ENCODE measurements at places on chromosomes 2 and 18.

DNA sequence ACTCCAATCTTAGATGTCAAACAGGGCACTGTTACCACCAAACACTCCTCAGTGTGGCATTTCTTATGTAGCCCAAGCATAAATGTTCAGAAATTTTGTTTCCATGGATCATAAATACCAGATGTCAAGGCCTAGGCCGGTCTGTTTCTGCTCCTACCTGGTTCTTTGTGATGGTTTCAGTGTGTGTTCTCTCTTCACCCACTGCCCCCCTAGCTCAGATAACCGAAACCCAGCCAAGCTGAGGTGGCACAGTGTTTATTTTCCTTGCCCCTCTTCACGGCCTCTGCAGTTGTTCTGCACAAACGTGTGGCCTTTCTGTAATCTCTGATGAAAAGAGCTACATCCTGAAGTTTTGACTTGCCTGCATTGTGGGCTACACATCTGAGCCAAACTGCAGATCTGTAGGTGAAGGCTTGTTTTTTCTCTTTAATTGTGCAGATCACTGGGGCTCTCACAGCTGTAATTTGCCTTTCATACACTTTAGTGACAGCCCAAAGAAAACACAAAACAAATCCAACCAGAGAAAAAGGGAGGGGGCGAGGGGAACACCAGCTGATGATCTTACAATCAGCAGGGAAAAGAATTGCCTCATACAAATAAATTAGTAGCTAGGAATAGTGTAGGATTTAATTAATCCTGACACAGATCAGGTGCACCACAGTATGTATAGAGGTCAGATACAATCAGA lies 99.1 kb downstream of the NRP2 start:
- DNase-seq: no peak

DNA sequence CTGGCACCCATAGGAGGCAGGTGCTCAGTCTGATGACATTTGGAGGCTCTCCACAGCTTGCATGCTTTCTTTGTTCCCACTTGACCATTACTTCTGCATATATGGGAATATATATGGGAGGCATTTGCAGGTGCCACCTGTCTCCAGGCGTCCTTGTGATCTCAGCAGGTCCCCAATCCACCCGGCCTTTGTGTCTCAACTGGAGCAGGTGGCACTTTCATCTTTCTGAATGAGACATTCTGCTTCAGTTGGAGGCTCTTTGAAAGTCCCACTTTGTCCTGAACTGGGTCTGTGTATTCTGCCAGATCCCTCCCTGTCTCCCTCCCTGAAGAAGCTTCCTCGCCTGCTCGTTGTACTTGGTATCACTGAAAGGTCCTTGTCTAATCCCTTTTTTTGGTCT lies 318.1 kb upstream of the EPAS1 start:
- DNase-seq: no peak

DNA sequence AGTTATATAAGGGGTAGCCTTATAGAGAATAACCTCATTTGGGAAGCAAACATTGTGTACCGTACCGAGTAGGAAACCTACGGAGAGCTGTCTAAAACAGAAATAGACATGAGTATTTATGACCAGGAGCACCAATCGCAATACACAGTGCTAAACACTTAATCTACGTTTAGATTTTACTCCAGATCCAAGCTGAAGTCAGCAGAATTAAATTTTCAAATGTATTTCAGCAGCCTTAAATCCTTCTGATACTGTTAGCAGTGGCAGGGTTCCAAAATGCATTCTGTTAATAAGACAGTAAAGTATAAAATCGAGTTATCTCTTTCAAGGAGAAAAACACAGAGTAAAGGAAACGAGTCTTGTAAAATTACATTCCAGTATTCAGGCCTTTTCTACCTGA lies 118.1 kb upstream of the ZNF521 start:
- no peak for DNase-seq

DNA sequence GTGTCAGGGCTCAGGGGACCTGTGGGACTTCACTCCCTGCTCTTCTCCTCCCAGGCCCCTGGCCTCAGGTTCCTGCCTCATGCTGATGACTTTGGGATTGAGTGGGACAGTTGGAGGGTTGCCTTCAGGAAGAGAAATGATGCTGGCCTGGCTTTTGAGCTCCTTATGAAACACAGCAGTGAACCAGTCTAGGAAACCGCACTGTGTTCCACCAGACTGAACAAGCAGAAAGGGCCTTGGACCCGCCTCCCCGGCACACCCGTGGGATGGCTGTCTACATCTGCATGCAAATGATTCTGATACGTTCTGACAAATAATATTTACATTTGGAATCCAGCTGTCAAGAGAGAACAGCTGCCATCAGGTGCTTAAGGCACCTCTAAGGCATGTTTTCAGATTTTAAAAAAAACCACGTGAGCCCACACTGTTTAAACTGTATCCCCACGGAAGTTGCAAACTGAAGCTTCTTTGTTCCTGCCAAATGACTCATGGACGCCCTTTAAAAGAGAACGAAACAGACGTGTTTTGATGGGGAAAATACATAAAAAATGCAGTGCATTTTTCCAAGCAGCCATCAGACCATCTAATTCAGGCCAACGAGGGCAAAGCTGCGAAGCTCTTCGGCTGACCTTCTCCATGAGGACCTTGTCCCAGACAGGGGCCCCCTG lies 27.6 kb upstream of the ASAP2 start:
- no peak for DNase-seq

DNA sequence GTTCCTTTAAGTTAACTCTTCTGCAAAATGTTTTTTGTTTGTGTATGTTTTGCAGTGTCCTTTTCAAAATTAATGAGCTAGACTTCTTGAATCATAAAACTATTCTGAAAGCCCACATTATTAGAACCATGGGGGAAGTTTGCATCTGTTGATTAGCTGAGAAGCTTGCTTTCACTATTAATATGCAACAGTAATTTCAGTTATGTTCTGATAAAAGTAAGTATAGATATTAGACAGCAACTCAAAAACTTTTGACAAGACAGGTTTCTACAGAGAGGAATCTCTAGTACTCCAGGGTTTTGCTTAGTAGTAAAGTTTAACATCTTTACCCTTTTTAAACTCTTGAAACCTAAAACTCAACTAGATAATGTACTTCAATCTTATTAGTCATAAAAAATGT lies 147.8 kb downstream of the UBE2E3 start:
- DNase-seq: no peak

DNA sequence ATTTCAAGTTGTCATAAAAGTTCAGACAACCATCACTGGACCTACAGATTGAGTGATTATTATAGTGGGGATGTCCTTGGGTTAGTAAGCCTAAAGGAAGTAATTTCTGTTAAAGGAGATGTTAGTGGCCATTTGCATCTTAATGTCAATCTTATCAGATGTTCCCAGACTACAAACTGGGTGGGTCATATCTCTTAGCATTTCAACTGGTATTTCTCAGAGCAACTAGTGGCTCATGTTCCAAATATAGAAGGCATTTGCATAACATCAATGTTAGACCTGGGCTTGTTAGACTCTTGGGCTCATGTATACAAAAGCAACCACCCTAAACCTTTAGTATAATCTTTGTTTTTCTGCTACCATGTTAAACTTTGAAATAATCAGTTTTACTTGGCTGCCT lies 17.9 kb downstream of the PLEKHA3 start:
- no peak for DNase-seq

- DNase-seq: no peak
Observed at GRCh38 chr2:237555560-237555959, 10.8 kb upstream of the PRLH start.

GRCh38 chr2:202072226-202072625 lies 829 bp upstream of the KIAA2012 start:
- DNase-seq: no peak

GRCh38 chr2:94997981-94998930 lies 27.3 kb upstream of the MAL start:
- no peak for DNase-seq

GRCh38 chr2:5467178-5467905 lies 224.8 kb upstream of the SOX11 start:
- no peak for DNase-seq

DNA sequence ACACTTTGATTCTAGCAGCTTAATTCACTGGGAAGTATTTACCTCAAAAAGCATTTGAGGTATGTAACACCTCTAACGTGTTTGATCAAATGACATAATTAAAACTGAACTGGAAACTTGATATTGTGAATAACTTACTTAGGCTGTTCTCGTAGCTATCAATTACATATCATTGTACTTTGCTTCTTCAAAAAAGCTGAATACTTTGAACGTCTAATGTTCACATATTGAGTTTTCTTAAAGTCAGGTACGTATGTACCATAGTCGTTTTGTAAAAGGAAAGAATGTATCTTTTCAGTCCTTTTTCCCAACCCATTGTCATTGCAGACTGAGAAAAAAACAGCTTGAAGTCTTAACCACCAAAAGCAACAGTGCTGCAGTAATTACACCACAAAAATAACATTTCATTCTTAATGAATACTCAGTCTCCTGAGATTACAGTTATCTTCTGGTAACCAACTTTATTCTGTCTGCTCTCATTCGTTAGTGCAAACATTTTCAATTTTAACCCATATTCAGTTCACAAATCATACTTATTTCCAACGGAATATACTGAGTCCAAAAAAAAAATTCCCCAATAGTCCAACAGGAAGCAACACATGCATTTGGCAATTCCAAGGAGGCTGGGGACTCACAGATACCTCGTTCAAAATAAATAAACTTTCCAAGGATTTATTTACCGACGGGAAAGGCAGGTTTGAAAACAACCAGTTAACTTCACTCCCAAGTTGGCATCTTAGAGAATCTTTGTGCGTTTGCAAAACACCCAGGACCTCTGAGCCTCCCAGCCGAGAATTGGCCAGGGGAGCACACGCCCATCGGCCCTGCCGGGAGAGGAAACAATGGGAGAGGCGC lies 1.1 kb downstream of the CHN1 start:
- no peak for DNase-seq

- no peak for DNase-seq
Observed at GRCh38 chr18:72233106-72233505, 311.0 kb downstream of the CBLN2 start.

GRCh38 chr2:211982162-211982561 lies 556.4 kb downstream of the ERBB4 start:
- DNase-seq: no peak

- DNase-seq: peak; percentile 62
Observed at GRCh38 chr18:49227441-49228165, 232.8 kb downstream of the DYM start.

DNA sequence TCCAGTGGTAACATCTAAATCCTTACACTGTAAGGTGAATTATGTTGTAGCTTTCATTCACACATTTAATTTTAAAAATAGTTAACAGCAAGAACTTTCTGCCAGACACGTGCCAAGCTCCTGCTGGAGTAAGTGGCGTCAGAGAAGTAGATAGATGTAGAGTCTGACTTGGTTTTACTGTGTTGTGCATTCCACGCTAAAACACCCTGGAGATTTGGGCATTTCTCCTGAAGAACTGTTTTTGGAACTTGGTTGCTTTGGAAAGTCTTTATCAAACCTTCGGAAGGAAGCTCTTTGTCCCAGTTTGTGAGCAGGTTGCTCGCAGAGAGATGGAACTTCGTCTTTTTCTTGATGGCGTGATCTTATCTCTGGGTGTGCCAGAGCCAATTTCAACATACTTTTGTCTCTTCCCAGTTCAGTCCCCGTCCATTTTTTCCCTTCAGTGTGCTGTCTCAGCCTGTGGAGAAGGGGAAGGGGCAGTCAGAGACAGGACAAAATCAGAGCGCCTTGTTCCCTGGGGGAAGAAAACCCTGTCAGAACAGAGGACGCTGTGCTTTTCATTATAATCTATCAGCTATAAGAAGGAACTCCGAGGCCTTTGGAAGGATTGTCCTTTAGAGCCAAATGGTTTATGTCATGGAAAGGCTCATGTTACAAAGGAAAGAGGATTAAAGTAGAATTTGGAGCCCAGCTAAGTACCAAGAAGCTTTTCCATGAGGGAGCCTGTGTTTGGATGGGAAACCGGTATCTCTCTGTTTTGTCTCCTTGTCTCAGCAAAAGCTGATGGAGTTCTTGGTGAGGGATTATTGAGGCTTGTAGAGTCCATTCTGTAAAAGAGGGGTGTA lies 18.9 kb downstream of the GRHL1 start:
- no peak for DNase-seq

DNA sequence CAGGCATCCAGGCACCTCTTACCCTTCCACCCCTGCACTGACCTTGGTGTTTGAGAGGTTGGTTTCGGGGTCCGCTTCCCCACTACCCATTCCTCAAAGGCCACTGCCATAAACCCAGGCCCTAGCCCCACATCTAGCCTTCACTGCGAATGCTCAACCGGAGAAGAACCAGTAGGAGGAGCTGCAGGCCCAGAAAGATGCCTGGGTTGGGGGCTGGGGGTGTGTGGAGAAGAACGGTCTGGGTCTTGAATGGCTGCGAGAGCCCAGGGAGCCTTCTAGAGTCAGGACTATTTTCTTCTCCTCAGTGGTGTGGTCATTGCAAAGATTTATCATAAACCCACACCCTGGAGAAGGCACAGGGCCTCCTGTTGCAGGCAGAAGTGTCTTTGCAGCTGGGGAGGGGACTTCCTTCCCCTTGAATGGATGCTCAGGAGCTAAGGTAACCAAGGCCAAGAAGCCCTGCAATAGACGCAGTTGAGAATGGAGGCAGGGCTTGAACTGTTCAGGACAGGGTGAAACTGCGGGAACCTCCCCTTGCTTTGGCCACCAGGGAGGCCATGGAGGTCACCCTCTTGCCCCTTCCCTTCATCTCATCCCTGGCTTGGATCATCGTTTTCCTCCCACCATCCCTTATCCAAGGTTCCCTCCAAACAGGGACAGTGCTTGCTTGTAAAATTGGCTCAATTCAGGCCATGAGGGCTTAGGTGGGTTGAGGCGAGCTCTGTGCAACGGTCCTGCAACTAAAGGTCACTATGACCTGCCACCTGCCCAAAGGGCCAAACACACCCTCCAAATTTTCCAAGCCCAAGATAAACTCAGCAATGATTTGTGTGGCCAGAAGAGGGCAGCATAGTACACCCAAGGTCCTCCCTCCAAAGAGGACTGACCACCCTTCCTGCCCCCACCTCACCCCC lies 20.9 kb downstream of the THNSL2 start:
- DNase-seq: no peak

- DNase-seq: no peak
Observed at GRCh38 chr2:136310005-136310495, 192.1 kb upstream of the CXCR4 start.

DNA sequence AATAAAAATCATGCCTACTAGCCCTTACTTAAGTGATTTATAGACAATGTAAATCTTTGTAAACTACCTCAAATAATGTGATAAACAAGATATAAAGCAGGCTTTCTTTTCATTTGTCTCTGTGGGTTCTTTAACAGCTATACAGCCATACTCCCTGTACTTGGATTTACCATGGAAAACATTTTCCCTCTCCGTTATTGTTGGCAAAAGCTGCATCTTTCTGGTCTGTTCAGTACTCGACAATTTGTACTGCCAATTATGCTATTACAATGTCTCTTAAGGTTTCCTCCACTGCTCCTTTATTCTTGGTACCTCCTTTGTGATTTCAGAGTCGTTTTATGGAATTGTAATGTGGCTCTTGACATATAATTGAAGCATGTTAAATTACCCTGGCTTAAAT lies 426.3 kb upstream of the PKDCC start:
- no peak for DNase-seq

DNA sequence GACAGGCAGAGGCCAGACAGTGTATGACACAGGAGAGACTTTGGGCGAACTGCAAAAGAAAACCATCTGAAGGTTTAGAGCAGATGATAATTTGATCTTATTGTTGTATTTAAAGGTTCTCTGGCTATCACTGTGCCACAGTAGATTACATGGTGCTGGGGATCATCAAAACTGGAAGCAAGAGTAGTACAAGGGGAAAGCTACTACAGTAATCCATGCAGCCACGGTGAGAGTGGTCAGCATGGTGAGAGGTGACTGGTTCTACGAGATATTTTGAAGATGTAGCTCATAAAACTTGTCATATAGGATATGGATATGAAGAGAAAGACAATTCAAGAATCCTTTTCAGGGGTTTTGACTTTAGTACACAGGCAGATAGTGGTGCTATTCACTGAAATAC lies 194.8 kb upstream of the GULP1 start:
- DNase-seq: no peak

- DNase-seq: no peak
Observed at GRCh38 chr2:149184991-149185390, 145.4 kb upstream of the LYPD6 start.
